ENCODE measurements at places on chromosomes 11 and 22.

GRCh38 chr22:44210722-44211121 lies 30.0 kb downstream of the PARVG start:
- DNase-seq = no peak

GRCh38 chr11:18248561-18248960 lies at the start of gene SAA2:
Gene SAA2, minus strand, starts transcription at chr11:18248668. Its CDS starts 657 bp downstream, at chr11:18248011.
- DNase-seq = no peak

- DNase-seq = no peak
These were observed 326.6 kb downstream of the MN1 start for GRCh38 chr22:27474711-27475547.

DNA sequence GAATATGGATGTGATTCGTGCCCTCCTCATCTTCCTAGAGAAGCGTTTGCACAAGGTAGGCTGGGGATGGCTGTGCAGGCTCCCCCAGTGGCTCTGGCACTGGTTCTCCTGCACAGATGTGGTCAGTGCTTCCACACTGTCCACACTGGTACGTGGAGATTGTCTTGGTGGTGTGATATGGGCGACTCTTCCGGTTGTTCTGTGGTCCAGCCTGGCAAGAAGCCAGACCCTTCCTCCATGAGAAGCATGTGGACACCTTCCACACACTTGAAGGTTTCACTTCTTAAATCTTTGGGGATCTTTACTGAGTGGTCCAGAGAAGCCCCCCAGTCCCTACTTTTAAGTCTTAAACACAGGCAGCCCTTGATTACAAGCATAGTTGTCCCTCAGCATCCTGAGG lies 3.8 kb downstream of the RIC8A start:
- no peak for DNase-seq

GRCh38 chr11:64136765-64137441 lies 29.0 kb downstream of the MACROD1 start:
- DNase-seq = no peak

GRCh38 chr11:33847251-33847650 lies 44.6 kb downstream of the LMO2 start:
- no peak for DNase-seq

DNA sequence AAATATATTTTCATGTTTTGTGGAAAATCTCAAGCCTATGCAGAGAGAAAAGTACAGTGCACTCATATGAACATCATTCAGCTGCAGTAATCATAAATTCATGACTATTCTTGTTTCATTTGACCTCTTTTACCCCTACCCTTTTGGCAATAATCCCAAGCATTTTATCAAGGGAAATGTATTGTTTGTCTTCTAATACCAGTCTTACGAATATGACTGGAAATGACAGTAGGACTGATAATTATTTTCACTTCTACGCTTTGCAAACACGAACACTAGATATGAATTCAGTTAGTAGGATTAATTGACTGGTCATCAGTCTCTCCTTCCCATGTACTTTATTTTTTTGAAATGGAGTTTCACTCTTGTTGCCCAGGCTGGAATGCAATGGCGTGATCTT lies 90.3 kb downstream of the MTMR3 start:
- no peak for DNase-seq

Measured in neuronal stem cell (in vitro differentiated cells).